ENCODE measurements at places on chromosomes 12 and 14.
A peak's percentile ranks its signal among the peaks of the same experiment; 100 is the strongest.

- peak; percentile 70 for DNase-seq
Measured at GRCh38 chr14:30608533-30609006, 13.5 kb upstream of the SCFD1 start.

DNA sequence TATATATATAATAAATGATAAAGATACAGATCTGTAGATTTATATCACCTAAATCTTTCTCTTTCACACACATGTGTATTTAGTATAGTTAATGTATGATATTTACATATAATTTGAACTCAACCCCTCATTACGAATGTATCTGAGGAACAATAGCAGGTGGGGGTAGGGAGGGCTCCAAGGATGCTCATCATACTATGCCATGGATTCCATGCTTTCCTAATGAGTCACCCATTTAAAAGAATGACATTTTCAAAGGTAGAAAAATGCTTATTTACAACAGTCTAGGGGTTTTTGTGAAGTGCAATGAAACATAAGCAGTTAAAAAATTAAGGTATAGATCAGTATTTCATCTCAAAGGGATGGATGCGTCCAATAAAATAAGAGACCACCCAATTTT lies 181.6 kb downstream of the SOX5 start:
- DNase-seq, result no peak

DNA sequence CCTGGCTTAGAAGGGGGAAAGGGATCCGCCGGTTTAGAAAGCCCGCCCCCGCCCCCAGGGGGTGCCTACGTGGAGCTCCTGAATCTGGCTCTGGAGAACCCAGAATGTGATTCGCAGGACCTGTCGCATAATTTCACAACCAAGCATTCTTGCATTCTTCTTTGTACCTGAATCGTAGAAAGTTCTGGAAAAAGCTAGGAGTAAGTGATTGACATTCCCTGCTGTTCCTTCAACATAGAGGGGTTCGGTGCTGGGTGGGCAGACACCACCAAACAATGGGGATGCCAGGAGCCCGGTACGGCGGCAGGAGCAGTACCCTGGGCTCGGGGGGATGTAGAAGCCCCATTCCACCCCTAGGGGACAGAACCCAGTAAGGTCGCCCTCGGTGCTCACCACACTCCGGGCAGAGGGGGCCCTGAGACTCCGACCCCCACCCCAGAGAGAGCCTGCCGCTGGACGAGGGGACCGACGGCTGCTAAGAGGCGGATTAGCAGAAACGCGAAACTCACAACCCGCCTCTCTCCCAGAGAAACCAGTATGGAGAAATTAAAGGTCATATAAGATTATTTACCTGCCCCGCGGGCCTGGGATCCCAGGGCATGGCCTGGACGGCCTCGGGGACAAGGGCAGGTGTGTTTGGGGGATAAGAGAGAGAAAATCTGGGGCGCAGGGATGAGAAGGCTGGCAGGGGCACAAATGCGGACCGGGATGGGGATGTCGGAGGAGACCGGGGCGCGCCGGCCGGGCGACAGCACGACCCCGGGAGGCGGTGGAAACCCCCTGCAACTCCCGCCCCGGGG lies 520 bp downstream of the CSRP2 start:
- DNase-seq, result peak; percentile 72

DNA sequence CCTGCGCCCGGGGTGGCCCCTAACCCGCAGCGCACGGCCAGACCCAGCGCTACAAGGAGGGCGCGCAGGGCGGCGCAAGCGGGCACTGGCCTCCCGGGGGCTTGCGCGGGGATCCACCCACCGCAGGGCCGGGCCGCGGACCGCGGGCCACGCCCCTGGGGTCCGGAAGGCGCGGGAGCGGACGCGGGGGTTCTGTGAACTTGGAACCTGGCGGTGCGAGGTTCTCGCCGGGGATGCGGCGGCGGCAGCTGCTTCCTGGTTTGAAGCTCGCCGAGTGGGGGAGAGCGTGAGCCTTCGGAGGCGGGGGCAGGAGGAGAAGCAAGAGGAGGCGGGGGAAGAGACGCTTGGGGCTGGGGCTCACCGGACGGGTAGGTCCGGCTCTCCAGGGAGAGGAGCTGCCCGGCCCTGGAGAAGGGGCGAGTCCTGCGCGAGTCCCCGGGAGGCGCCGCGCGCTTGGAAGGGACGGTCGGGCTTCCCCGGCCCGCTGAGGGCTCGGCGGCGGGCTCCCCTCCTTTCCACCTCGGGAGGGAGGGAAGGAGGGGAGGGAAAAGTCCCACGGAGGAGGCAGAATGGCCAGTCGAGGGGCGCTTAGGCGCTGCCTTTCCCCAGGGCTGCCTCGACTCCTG lies at the start of gene PRKCH:
Gene PRKCH, plus strand, starts transcription at position 195 of the 626 bp plus-strand sequence. CDS start 523 bp downstream, outside the sequence.
- peak; percentile 55 for DNase-seq

DNA sequence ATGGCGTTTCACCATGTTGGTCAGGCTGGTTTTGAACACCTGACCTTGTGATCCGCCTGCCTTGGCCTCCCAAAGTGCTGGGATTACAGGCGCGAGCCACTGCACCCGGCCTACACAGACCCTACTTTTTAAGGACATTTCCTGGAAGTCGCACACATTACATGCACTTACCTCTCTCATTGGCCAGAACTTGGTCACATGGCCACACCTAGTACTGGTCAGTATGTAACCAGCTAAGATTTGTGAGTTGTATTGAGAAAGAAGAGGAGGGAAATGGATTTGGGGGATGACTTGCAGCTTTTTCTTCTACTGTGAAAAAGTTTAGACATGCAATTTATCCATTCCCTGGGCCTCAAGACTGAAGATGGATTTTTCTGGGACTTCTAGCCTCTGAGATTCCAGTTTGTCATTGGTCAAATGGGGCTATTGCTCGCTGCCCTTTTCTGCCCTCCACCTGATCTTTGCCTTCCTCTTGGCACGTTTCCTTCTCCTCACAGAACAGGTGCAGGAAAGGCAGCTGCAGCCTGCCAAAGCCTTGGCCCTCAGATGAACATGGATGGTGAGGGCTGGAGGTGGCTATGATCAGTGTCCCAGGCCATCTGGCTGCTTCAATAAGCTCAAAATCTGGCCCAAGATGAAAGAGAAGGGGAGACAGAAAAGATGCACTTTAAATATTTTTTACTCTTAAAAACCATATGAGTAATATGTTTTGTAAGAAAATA lies 7.1 kb upstream of the ZDHHC22 start:
- DNase-seq, result no peak

- DNase-seq, result peak; percentile 62
Measured at GRCh38 chr14:58107947-58108552, 44.0 kb downstream of the ARMH4 start.

- no peak for DNase-seq
Measured at GRCh38 chr12:26425587-26426260, 230.4 kb downstream of the SSPN start.

GRCh38 chr12:7269273-7269672 lies 34.6 kb upstream of the ACSM4 start:
- DNase-seq, result no peak

GRCh38 chr12:55653031-55653430 lies 16.3 kb downstream of the OR10P1 start:
- DNase-seq, result no peak

GRCh38 chr14:99603471-99604277 lies at the start of gene CCDC85C:
TSS of gene CCDC85C (minus strand) at chr14:99604207. CDS start at chr14:99603959, 248 bp downstream.
- peak; percentile 32 for DNase-seq

DNA sequence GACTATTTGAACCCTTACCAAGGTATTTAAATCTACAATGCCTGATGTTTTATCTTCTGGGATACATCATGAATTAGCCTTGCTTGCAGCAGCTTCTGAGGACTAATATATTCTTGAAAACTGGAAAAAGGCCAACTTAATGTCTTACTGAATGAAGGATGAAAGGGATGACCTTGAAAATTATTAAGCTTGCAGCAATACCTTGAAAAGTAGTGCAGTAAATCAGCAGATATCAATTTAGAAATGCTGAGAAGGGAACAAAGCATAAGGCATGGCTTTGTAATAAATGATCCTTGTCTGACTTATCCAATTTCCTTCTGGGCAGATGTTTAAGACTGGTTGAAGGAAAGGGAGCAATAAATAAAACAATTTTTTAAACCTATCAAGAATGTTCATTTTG lies 37.3 kb upstream of the FERMT2 start:
- no peak for DNase-seq

GRCh38 chr12:106205208-106206069 lies 42.4 kb downstream of the CKAP4 start:
- DNase-seq, result peak; percentile 20

- no peak for DNase-seq
Measured at GRCh38 chr12:103518899-103519298, 23.1 kb upstream of the C12orf42 start.

GRCh38 chr14:66228267-66228970 lies 257.8 kb upstream of the CCDC196 start:
- DNase-seq, result peak; percentile 36

DNA sequence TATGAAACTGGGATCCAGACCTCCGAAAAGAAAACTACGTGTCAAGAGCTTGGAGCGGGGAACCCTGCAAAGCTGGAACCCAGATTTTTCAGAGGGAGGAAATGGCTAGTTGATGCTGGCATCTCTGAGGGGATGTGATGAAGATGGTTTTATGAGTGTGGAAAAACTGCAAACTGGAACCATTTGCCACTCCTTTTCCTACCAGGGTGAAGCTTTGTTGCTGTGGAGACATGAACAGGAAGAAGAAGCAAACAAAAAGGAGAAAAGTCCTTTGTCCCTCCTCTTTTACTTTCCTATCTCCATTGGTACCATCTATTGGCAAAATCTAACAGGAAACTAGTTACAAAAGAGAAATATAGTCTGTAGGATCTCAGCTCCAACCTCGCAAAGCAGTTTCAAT lies 39.2 kb downstream of the CDK17 start:
- no peak for DNase-seq

DNA sequence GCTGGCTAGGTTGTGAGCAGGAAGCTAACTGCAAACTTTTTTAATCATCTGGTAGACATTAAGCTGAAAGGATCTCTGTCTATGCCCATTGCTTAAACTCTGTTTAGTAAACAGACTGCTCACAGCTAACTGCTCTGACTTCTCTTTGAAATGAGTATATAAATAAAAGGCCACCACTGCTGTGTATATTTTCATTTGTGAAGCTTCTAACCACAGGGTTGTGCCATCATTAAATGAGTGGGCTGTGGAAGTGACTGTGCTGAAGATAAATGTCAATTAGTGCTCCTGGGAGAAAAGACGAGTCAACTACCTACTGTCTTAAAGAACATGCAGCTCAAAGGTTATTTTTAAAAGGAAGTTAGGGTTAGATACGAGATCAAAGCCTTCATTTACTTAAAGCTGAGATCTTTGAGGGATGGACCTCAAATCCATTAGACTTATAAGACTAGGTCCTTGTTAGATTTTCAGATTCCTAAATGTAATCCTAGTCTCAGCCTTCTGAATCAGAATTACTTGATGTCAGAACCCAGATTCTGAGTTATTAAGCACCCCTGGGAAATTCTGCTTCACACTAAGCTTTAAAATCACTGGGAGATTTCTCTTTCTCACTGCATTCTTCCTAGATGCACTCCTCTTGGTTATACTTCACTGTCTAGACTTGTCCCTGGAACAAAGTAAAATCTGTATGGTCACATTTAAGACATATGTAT lies 213.1 kb upstream of the FLRT2 start:
- DNase-seq, result no peak

GRCh38 chr14:60653701-60654161 lies 4.5 kb upstream of the SIX1 start:
- DNase-seq, result no peak

GRCh38 chr12:20450591-20451180 lies 82.3 kb downstream of the PDE3A start:
- no peak for DNase-seq

DNA sequence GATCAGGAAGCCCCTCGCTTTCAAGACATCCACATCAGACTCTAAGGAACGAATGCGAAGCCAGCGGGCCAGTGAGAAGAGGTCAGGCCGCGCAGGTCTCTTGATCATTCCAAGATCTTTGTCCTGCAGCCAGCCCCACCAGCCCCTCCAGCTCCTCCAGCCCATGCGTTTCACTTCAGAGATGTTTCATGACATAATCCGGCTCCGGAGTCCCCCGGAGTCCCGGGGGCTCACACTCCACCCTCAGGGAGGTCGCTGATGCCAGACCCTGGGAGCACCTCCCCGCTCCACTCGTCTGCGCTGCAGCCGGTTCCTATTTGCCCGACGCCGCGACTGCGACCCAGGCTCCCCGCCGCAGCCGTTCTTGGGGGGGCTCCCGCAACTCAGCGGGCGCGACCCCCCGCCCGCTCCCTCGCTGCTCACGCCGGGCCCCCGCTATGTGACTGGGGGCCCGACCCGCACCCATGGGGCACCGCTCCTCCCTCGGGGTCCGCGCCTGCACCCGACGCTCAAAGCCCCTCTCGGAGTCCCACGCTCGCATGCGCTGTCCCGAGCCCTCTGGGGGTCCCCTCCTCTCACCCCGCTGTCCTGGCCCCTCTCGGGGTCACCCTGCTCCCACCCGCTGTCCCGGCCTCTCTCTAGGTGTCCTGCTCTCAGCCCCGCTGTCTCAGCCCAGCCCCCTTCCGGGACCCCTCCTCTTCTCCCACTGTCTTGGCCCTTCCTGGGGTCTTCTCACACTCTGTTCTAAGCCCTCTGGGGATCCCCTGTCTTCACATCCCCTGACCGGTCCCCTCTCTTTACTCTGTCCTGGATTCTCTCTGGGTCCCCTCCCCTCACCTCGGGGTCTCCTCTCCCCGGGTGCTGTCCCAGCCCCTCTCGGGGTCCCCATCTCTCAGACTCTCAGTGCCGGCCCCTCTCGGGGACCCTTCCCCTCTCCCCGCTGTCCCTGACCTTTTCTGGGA lies 1.1 kb downstream of the TAOK3 start:
- peak; percentile 45 for DNase-seq

GRCh38 chr14:98230411-98230810 lies 1041.6 kb downstream of the BCL11B start:
- DNase-seq, result no peak

DNA sequence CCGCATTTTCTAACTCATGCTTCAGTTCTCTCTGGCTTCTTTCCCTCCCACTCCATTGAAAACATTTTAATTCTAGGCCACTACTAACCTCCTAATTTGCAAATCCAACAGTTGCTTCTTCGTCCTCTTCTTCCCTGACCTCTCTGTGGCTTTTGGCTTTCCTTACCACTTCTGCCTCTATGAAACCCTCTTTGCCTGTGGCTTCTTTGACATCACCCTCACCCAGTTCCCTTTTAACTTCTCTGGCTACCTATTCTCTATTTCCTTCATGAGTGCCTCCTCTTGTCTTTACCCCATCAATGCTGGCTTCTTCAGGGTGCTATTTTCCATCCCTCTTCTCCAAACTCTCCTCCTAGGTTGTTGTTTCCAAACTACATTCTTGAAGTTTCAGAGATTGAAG lies 4.4 kb upstream of the HCFC2 start:
- no peak for DNase-seq

- DNase-seq, result no peak
Measured at GRCh38 chr12:69765515-69765914, 26.9 kb downstream of the RAB3IP start.

DNA sequence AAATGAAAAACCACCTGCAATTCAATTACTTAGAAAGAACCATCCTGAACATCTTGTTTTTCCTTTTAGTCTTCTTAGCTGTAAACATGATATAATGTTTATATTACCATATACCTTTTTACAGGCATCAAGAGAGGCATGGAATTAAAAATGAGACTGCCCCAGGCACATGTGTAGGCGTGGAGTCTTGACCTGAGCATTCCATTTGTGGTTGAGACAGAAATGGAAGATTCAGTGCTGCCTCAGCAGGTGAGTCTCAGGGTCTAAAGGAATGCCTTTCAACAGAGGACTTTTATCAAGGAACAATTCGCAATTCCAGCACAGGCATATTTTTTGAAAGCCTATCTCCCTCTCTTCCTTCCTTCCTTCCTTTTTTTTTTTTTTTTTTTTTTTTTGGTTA lies 8.0 kb upstream of the NANOGNB start:
- no peak for DNase-seq
